ENCODE measurements at places on chromosomes 5 and 9.

DNA sequence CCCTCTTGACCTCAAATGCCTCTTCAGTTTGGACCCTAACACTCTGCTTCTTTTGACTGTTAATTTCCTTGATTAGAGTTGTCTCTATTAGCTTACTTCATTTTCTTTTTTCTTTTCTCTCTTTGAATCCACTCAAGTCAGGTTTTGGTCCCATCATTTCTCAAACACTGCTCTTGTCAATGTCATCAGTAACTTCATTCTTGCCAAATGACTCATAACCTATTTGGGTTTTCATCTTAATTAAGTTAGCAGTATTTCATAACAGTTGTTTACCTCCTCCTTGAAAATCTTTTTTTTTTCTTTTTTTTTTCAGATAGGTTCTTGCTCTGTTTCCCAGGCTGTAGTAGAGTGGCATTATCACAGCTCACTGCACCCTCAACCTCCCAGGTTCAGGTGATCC lies 119.6 kb downstream of the PARP8 start:
- H3K4me3 ChIP-seq: no peak overlapping the region
- no peak for DNase-seq
- H3K27me3 ChIP-seq: no peaks in the 10 kb centered on the region
- H3K4me1 ChIP-seq: no peaks in the 10 kb centered on the region
- no peak overlapping the region for H3K27ac ChIP-seq
- H3K36me3 ChIP-seq: no peaks in the 10 kb centered on the region

DNA sequence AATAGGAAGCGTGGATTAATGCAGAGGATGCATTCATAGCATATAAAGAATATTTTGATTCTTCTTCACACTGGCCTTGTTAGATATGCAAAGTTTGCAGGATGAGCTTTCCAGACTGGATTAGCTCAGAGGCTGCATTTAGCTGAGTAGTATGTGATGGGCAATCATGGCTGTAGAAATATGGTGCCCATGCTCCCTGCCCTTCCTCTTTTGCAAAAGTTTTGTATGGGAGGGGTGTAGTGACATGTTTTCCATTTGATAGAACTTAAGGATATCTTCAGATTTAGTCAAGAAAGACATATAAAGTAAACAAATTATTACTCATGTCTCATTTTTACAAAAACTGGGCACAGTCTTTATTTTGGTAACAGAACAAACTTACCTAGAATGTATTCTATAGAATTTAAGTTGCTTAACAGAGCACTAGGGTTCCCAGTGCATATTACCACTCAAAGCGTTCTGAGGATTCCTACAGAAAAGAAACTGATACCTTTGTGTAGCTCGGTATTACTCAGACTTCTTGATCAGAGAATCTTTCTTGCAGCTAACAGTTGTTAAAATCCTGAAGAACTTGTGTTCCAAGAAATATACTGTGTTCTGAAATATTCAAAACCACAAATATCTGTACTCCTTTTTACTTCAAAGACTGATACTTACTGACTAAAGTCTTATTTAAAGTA lies 9.8 kb downstream of the GTF3C4 start:
- DNase-seq: no peak
- no peaks in the 10 kb centered on the region for H3K4me1 ChIP-seq
- no peak overlapping the region for H3K4me3 ChIP-seq
- H3K36me3 ChIP-seq: peaks cover 8% of the 10 kb centered on the region
- no peaks in the 10 kb centered on the region for H3K27me3 ChIP-seq

GRCh38 chr5:132013711-132014110 lies 2.3 kb upstream of the ACSL6 start:
- H3K4me3 ChIP-seq: no peak overlapping the region
- peaks cover 85% of the 10 kb centered on the region for H3K27me3 ChIP-seq
- no peak for DNase-seq
- H3K36me3 ChIP-seq: no peaks in the 10 kb centered on the region
- peaks cover 12% of the 10 kb centered on the region for H3K4me1 ChIP-seq

DNA sequence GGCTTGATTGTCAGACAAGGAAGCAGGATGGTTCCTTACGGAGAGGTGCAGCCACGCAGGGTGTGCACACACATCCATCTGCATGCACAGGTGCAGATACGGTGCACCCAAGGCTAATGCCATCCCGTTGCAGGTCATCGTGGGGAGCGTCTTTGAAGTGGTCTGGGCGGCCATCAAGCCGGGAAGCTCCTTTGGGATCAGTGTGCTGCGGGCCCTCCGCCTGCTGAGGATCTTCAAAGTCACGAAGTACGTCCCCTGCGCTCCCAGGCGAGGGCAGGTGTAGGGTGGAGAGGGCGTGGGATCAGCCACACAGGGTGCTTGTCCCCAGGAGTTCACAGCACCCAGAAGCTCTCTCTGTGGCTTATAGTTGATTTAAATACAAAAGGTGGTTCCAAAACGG lies 106.4 kb downstream of the CACNA1B start:
- H3K27me3 ChIP-seq: peaks cover 84% of the 10 kb centered on the region
- H3K27ac ChIP-seq: no peak overlapping the region
- H3K36me3 ChIP-seq: no peaks in the 10 kb centered on the region
- no peak for DNase-seq
- H3K4me1 ChIP-seq: no peaks in the 10 kb centered on the region

DNA sequence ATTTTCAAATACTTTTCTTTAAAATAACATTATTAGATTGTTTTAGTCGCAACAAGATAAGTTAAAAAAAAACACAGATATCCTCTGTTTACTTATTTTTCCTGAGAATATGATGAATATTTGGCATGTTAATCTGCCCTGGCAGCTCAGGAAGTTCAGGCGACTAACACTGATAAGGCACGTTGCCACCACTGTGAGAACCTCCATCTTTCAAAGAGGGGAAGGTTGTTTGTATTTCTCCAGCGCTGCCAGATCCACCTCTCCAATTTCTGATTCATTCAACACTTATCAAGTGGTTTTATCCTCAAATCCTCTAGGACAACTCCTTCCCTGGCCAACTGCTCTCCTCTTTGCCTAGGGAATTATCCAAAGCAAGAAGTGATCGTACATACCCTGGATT lies 21.8 kb downstream of the CTNNAL1 start:
- H3K27ac ChIP-seq: no peak overlapping the region
- no peak overlapping the region for H3K4me3 ChIP-seq
- peaks cover 5% of the 10 kb centered on the region for H3K36me3 ChIP-seq

DNA sequence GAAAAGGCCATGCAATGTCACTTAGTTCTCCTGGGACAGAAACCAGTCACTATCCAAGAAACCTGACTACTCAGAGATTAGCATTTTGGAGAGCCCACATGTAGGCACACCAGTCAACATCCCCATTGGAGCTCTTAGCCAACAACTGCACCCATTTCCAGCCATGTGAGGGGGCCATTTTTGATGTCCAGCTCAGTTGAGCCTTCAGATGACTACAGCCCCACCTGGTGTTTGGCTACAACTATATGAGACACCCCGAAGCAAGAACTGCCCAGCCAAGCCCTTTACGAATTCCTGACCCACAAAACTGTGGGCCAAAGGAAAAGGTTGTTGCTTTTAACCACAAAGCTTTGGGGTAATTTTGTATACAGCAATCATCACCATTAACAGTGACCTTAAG lies 300.1 kb downstream of the ASTN2 start:
- no peak for DNase-seq

GRCh38 chr9:99220011-99220410 lies 1.7 kb downstream of the ALG2 start:
- no peak for DNase-seq

DNA sequence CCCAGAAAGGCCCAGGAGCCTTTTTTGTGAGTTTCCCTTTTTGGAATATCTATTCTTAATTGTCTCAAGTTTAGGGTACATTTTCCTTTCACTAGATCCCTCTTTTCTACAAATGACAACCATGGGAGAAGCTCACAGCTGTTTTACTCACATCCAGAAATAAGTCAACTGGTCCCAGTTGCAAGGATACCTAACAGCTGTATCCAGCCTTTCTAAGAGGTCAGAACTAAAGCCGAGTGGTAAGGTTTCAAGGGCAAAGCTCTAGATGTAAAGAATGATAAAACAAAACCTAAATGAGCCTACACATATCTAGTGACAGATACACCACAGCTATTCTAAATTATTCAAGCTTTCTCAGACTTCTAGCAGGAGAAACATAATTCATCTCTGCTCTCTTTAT lies 4.4 kb downstream of the FGF10 start:
- no peaks in the 10 kb centered on the region for H3K36me3 ChIP-seq
- no peaks in the 10 kb centered on the region for H3K27me3 ChIP-seq
- H3K27ac ChIP-seq: no peak overlapping the region
- no peak for DNase-seq
- no peak overlapping the region for H3K4me3 ChIP-seq

DNA sequence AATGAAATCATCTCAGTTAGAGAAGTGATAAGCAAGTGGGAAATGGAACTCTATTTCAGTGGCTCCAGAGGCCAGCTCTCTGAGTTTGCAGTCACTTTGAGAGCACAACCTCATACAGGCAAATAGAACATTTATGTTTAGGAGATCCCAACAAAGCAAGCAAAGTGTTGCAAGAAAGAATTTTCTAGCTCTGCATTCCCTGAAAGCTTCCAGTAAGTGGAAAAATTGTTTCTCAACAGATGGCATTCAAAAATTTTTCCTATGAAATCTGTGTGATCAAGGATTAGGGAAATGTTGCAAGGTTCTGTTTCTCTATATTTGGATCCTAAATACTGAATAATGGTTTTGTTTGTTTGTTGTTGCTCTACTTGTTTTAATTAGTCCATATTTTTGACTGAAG lies 764.2 kb upstream of the ZNF608 start:
- H3K27me3 ChIP-seq: no peaks in the 10 kb centered on the region
- no peak overlapping the region for H3K4me3 ChIP-seq
- H3K36me3 ChIP-seq: no peaks in the 10 kb centered on the region
- no peak for DNase-seq

DNA sequence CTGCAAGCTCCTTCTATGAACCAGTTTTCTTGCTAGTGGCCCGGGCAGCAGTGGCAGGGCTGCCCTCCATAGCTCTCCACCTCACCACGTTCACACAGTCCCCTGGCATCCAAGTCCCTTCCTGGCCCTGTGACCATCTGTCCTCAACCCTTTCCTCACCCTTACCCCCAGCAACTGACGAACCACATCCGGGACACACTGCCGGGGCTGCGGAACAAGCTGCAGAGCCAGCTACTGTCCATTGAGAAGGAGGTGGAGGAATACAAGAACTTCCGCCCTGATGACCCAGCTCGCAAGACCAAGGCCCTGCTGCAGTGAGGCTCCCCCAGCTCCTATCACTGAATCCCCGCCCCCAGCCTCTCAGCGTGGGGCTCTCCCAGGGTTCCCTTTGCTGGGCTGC lies 18.8 kb downstream of the DNM1 start:
- H3K4me1 ChIP-seq: peaks cover 4% of the 10 kb centered on the region
- no peak for DNase-seq
- no peak overlapping the region for H3K4me3 ChIP-seq
- H3K27ac ChIP-seq: no peak overlapping the region
- peaks cover 62% of the 10 kb centered on the region for H3K27me3 ChIP-seq

- no peak overlapping the region for H3K4me3 ChIP-seq
- H3K27ac ChIP-seq: no peak overlapping the region
- no peaks in the 10 kb centered on the region for H3K36me3 ChIP-seq
- DNase-seq: no peak
- no peaks in the 10 kb centered on the region for H3K4me1 ChIP-seq
- H3K27me3 ChIP-seq: no peaks in the 10 kb centered on the region
These were observed 14.5 kb upstream of the CAMSAP1 start for GRCh38 chr9:135921749-135922310.

- no peaks in the 10 kb centered on the region for H3K27me3 ChIP-seq
- no peak overlapping the region for H3K27ac ChIP-seq
- no peak for DNase-seq
These were observed 134.3 kb downstream of the PPP2R2B start for GRCh38 chr5:146744068-146744745.

GRCh38 chr5:54713923-54714581 lies 196.5 kb downstream of the SNX18 start:
- H3K27ac ChIP-seq: no peak overlapping the region
- H3K4me1 ChIP-seq: no peaks in the 10 kb centered on the region

DNA sequence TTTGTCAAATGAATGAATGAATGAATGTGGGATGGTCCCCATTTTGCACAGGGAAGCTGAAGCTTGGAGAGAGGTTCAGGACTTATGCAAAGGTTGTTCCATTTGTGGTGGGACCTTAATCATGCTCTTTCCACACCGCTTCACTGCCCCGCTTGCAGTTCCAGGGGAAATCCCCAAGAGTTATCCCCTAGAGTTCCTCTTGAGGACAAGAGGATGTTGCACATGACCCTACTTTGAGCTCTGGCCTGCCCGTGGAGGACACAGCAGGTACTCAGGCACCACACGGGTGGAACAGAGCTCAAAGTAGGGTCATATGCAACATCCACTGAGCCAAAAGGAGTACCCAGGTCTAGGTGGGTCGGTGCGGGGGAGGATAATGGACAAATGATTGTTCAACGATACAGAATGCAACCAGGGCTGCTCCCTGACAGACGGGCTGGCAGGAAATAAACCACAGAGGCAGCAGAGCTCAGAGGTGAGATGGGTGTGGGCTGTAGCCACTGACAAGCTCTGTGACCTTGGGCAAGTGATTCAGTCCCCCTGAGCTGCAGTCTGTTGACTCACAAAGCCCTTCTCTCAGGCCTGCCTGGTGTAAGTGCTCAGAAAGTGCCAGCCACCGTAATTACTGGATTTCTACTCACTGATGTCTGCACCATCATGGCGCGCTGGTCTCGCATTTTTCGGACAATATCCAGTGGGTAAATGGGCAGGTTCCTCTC lies 60.3 kb upstream of the EPB41L4B start:
- no peak overlapping the region for H3K27ac ChIP-seq
- no peaks in the 10 kb centered on the region for H3K36me3 ChIP-seq
- DNase-seq: no peak
- no peaks in the 10 kb centered on the region for H3K27me3 ChIP-seq

DNA sequence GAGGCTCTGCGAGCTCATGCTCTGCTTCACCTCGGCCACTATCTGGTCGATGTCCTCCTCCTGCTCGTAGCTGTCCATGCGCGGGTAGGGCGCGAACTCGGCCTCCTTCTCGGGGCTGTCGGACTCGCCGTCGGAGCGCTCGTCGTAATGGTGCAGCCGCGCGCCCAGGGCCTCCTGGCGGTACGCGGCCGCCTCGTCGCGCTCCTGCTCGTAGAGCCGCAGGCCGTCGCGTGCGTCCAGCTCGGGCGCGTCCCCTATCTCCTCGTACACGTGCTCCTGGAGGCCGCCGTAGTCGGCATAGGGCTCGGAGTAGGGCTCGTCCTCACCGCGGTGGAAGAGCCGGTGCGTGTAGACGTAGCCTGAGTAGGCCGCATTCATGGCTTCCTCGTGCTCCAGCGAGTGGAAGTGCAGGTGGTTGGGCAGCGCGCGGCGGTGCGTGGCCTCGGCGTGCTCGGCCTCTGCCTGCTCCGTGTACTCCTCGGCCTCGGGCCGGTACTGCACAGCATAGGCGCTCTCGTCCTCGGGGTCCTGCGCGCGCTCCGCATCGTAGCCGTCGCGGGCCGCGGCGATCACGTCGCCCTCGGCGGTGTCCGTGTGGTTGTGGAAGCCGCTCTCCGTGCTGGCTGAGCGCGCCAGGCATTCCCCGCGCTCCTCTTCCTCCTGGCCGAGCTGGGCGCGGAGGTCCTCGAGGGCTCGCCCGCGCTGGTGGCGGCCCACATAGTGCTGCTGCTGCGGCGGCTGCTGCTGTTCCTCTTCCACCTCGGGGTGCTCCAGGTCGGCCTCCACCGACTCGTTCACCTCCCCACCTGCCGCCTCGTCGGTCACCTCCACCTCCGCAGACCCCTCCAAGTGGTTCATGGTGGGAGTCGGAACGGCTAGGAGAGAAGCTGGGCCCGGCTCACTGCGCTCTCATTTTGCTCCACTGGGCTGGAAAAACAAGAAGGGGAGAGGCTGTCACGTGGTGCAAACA lies 155.5 kb downstream of the APBA1 start:
- DNase-seq: no peak
- H3K4me1 ChIP-seq: no peaks in the 10 kb centered on the region
- no peaks in the 10 kb centered on the region for H3K27me3 ChIP-seq
- H3K4me3 ChIP-seq: no peak overlapping the region

GRCh38 chr9:89449261-89449671 lies 48.6 kb downstream of the SEMA4D start:
- H3K4me1 ChIP-seq: 0 out of 2 replicates have a peak, but pooled peaks cover 5% of the 10 kb centered on the region
- H3K27ac ChIP-seq: no peak overlapping the region
- DNase-seq: no peak
- no peak overlapping the region for H3K4me3 ChIP-seq
- no peaks in the 10 kb centered on the region for H3K36me3 ChIP-seq

All from MM.1S (cell line).